ENCODE measurements at places on chromosomes 13 and 19.
A peak's percentile ranks its signal among the peaks of the same experiment; 100 is the strongest.

DNA sequence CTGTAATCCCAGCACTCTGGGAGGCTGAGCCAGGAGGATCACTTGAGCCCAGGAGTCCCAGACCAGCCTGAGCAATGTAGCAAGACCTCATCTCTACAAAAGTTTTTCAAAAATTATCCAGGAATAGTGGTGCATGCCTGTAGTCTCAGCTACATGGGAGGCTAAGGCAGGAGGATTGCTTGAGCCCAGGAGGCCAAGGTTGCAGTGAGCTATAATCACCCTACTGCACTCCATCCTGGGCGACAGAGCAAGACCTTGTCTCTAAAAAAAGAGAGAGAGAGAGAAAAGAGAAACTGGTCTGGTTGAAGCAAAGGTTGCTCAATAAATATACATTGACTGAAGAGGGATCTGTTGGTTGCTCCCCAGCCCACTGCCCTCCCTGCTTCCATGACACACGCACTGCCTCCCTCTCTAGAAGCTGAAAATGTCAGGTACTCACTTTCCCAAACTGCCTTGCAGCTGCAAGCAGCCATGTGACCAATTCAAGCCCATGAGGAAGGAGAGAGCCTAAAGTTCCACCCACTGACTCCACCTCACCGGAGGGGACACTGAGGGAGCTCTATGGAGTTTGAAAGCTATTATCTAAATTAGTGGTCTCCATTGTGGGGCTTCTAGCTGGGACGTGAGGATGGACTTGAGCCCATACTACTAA is 14.0 kb downstream of the CEACAM16 start:
- peak; percentile 54 for DNase-seq

GRCh38 chr19:872266-872951 is 12.9 kb downstream of the CFD start:
- DNase-seq = peak; percentile 73

GRCh38 chr13:98706446-98707110 is 45.9 kb downstream of the SLC15A1 start:
- no peak for DNase-seq

- DNase-seq = no peak
These were observed 44.4 kb downstream of the ELF1 start for GRCh38 chr13:40974460-40975407.

DNA sequence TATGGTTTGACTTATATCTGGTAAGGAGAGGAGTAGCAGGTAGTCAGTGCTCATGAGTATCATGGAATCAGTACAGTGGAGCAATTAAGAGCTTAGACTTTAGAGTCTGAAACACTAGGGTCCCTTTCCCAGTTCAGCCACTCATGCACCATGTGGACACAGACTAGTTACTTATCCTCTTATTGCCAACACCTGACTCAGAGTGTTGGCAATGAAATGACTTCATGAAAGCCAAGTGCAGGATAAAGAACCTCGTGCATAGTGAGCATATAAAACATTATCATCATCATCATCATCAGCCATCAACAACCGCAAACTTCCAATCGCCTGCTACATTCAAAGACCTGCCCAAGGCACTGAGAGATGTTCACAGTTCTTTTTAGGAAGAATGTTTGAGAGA is 164.2 kb downstream of the FOXO1 start:
- DNase-seq = no peak

DNA sequence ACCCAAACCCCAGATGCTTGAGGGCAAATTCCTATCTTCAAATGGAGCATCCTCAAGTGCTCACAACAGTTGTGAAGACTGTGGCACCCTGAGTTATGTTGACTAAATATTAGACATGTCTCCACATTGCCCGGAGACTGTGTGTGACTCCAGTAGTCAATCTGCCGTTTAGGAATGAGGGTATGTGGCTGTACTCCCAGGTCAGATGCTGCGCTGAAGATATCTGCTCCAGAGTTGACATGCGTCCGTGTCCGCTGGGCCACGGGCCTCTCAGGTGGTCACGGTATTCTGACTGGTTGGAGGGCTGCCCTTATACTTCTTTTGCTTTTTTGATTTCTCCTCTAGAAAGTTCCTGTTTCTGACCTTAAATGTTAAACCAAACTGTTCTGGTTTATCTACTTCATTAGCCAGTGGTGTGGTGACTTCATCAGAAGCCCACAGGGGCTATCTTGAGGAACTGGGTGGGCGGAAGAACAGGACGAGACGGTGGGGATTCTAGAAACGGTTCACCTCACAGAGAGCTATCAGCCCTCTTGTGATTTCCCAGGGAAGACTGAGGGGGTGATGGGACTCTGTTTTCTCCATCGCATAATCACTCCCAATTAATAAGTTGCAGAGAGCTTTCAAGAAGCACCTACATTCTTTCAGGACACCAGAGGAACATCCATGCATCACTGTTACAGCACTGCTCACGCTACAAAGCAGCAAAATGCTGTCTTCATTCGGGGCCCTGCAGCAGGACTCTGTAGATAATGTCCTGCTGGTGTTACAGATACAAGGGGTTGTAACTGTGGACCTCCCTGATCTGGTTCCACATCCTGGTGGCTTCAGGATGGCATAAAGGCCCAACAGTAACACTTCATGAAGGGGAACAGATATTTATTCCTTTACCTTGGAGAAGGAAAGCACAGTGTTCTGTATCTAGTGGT is 1.3 kb upstream of the LCP1 start:
- DNase-seq = no peak

DNA sequence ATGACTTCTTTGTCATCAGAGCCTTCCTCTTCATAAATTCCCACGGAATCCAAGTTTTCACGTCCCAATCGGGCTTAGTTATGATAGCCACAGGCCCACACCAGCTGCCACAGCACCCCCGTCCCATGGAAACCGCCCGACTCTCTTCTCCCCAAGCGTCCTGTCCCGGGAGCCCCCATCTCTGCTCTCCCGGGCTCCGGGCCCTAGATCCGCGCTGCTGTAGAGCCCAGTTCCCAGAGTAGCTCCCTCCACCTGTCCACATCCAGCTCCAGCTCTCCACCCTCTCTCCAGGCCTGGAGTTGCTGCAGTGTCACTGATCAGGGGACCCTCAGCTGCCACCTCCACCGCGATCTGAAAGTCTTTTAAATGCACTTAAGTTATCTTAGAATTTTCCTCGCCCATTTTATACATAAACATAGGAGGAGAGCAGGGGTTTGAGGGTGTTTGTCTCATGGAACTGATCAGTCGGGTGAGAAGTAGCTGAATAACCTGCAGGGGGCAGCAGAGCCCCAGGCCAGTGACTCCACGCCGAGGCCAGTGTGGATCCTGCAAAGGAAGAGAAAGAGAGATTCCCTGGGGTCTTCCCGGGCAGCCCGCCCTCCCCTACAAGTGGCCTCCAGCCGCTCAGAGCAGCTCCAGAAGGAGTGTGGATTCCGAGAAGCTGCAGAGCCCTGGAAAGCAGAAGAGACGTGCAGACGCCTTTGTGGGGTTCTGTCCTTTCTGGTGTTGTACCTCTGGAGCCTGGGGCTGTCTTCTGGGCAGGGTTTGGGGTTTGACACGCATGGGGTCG is 1.1 kb upstream of the ZNF763 start:
- peak; percentile 53 for DNase-seq

- DNase-seq = no peak
These were observed 450.5 kb downstream of the KLF12 start for GRCh38 chr13:73683746-73684145.

DNA sequence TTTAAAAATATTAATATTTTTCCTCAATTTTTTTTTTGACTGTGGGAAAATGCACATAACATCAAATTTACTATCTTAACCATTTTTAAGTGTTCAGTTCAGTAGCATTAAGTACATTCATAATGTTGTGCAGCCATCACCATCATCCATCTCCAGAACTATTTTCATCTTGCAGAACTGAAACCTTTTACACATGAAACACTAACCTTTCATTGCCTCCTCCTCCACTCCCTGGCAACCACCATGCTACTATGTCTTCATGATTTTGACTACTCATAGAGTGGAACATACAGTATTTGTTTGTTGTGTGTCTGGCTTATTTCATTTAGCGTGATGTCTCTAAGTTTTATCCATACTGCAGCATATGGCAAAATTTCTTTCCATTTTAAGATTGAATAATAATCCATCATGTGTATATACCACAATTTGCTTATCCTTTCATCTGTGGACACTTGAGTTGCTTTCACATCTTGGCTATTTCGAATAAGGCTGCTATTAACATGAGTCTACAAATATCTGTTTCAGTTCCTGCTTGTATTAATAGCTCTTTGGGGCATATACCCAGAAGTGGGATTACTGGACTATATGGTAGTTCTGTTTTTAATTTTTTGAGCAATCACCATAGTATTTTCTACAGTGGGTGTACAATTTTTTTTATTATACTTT is 376.4 kb downstream of the MTUS2 start:
- DNase-seq = no peak

- no peak for DNase-seq
These were observed 10.7 kb upstream of the PABPC3 start for GRCh38 chr13:25085125-25085742.
